CD4-positive, alpha-beta T cell treated with Interferon alpha-2 for 1 hour (primary cell): ENCODE measurements at places on chromosomes 4 and X.
A peak's percentile ranks its signal among the peaks of the same experiment; 100 is the strongest.

DNA sequence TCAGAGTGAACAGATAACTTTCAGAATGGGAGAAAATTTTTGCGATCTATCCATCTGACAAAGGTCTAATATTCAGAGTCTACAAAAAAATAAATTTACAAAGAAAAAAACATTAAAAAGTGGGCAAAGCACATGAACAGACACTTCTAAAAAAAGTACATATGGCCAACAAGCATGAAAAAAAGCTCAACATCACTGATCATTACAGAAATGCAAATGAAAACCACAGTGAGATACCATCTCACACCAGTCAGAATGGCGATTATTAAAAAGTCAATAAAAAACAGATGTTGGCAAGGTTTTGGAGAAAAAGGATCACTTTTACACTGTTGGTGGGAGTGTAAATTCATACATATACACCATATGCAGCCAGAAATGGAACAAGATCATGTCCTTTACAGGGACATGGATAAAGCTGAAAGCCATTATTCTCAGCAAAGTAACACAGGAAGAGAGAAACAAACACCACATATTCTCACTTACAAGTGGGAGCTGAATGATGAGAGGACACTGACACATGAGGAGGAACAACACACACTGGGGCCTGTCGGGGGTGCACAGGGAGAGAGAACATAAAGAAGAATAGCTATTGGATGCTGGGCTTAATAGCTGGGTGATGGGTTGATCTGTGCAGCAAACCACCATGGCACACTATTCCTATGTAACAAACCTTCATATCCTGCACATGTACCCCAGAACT, 41.6 kb upstream of the ITM2A start:
- peak; percentile 5 for DNase-seq

DNA sequence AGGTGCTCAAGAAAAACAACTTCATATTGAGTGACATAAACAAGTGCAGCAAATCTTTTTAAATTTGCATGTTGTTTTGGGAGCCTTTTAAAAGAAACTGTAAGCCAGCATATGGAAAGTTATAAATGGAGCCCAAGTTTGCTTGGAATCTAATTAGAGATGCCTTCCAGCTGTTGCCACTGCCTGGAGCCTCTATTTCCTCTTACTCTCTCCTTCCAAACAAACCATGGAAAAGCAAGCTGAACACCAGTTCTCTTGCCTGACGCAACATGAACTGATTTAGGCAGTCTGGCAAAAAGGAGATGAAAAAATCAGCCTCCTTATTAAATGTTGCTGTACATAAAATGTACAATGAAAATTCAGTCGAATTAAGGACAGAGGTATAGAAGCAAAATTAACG, 21.5 kb downstream of the ARSJ start:
- no peak for DNase-seq

- DNase-seq: no peak
Measured at GRCh38 chr4:147192679-147193078, 247.0 kb upstream of the TTC29 start.

- no peak for DNase-seq
Measured at GRCh38 chr4:76943790-76944189, 5.8 kb upstream of the SEPTIN11 start.

DNA sequence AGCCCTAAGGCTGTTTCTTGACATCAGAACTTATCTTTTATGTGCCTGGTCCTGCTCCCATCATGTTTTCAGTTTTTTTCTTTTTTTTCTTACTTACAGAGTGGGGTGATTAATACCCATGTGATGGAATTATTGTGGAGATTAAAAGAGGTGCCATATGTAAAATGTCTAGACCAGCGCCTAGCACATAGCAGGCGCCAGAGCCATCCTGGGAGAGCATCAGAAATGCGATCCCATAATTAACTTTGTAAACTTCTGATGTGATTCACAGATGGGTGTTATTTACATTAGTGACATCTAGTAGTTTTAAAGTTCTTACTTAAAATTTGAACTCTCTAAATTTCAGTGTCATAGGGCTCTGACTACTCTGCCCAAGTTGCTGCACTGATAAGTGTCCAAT, 66.2 kb upstream of the PGRMC2 start:
- no peak for DNase-seq
